ENCODE measurements at places on chromosomes 3 and 15. TPM values are rescaled to one million over a fixed set of nuclear protein-coding genes. Genes with fewer than 3 reads are reported as not detected.
A peak's percentile ranks its signal among the peaks of the same experiment; 100 is the strongest.

FETUB gene
- not detected for total RNA-seq

SLC41A3 gene
- total RNA-seq, result 19.1 TPM

GRCh38 chr3:30764281-30764680 is 130.2 kb downstream of the GADL1 start:
- no peak for DNase-seq

- no peak for DNase-seq
These were observed 3.6 kb upstream of the DENND4A start for GRCh38 chr15:65795663-65796216.

DNA sequence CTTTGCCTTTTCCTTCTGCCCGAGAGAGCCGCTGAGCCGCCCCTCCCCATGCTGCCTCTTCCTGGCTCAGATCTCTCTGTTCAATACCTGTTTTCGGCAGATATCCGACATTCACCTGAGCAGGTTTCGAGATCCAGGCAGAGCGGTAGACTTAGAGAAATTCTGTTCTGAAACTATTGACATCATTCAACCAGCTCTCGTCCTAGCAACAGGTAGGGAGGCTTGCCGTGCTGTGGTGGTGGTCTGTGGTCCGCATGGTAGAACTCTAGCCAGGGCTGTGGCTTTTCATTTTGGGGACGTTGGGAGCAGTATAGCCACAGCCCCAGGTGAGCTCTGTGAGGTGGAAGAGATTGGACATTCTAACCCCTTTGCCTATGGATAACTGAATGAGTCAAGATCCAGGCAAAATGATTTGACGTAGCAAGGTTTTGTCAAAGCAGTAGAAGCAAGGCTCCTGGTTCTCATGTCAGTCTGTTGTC is 810 bp downstream of the TMEM62 start:
- peak; percentile 25 for DNase-seq

DNA sequence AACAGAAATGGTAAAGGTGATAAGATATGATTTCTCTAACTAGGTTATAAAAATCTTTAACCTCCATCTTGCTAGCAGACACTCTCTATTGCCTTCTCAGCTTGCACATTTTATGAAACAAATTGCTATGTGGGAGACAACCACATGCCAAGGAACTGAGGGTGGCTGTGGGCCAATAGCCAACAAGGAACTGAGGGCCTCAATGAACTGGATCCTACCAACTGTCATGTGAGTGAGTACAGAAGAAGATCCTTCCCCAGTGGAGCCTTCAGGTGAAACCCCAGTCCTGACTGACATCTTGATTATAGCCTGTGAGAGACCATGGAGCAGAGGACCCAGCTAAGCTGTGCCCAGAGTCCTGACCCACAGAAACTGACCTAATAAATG is 129.2 kb upstream of the LRIG1 start:
- no peak for DNase-seq

DNA sequence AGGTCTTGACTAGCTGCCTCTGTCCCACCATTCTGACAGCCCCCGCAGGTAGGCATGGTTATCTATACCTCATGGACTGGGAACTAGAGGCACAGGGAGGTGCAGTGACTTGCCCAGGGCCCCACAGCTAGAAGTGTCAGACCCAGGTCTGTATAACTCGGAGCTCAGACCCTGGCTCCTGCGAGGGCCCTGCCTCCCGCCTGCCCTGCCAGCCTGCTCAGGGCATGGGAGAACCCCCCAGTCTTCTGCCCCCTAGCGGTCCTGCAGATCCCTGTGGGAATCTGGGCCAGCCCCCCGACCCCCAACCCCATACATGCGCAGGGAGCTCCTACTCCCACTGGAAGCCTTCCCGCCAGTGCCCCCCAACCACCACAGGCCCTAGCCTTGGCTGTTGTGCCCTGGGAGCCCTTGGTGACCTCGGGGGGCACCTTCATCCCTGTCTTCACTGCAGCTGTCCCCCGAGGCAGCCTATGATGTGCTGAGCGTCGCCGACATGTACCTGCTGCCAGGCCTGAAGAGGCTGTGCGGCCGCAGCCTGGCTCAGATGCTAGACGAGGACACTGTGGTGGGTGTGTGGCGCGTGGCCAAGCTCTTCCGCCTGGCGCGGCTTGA is 6.9 kb downstream of the ABTB1 start:
- DNase-seq, result no peak

DNA sequence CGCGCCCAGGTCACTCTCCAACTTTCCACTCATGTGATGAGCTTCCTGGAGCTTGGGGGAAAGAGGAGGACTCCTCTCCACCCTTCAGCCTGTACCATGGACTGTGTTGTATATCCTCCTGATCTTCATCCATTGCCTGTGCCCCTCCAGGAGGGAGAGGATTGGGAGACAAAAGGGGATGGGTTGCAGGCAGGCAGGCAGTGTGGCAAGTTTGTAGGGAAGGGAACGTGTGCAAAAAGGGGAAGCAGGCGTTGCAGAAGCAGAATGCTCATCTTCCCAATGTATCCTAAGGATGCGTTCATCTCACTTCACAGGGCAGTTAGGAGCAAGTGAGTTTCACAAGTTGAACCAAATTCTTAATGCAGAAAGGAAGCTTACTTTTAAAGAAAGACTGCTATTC is 28.1 kb upstream of the GHSR start:
- no peak for DNase-seq

- DNase-seq, result no peak
These were observed 558 bp upstream of the IL17RC start for GRCh38 chr3:9916346-9916733.

GRCh38 chr3:34364335-34364734 is 565.9 kb downstream of the PDCD6IP start:
- DNase-seq, result no peak

DNA sequence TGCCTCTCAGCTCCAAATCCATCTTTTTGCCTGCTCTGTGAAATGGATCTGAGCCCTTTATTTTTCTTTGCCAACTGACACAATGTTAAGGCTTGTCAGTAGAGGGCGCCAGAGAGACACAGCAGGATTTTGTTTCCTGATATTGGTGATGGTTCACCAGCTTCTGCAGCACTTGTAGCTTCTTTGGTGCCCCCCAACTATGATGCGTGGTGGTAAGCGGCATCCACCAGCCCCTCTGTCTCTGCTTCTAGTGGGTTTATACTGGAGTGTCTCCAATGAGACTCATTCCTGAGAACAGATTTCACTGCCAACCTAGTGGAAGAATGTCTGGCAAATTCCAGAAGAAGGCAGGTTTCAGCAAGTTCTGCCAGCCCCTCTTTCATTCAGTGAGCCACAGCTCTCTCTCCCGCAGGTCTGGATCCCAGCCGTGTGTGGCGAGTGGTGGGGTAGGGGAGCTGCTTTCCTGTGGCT is 471.9 kb upstream of the FRG2C start:
- DNase-seq, result peak; percentile 59

CFAP20DC gene
- 1.5 TPM for total RNA-seq

GRCh38 chr15:24848050-24848449 is 106.7 kb upstream of the SNRPN start:
- DNase-seq, result peak; percentile 25

DNA sequence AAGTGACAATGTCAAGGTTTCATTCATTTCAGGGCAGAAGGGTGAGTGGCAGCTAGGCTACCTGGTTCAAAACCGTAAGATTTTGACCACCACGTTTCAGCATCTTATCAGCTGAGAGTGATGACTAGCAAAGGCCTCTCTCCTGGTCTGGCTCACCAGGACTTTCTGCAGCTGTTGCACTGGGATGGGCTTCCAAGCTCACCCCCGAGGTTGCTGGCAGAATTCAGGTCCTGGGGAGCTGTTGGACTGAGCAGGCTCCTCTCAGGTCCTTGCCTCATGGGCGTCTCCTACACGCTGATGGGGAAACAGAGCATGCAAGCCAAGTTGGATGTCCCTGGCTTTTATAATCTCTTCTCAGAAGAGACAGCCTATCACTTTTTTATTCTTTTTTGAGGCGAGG is 88.8 kb upstream of the RNU6-1 start:
- DNase-seq, result no peak
